ENCODE measurements at places on chromosomes 13 and 19.

DNA sequence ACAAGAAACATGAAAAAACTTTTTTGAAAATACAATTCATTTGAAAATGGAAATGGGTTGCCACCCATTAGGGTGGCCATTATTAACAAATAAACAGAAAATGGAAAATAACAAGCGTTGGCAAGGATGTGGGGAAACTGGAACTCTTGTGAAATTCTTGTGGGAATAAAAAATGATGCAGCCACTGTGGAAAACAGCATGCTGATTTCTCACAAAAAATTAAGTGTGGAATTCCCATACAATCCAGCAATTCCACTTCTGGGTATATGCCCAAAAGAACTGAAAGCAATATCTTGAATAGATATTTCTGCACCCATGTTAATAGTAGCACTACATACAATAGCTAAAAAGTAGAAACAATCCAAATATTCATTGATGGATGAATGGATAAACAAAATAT, 165.2 kb downstream of the DCLK1 start:
- no peak for DNase-seq

GRCh38 chr19:41912899-41913537, 15.2 kb downstream of the ERFL start:
- no peak for DNase-seq

DNA sequence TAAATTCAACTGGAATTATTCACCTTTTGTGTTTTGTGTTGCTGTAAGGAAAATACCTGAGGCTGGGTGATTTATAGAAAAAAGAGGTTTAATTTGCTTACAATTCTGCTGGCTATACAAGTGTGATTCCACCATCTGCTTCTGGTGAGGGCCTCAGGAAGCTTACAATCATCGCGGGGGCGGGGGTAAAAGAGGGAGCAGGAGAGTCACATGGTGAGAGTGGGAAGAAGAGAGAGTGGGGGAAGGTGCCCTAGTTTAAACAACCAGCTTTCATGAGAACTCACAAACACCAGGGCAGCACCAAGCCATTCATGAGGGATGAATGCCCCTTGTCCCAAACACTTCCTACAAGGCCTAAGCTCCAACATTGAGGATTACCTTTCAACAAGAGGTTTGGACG, 760.7 kb upstream of the PCDH9 start:
- no peak for DNase-seq

- no peak for DNase-seq
These were observed 8.8 kb upstream of the CACNG6 start for GRCh38 chr19:53982611-53983010.

- no peak for DNase-seq
These were observed 29.6 kb upstream of the TSC22D1 start for GRCh38 chr13:44605721-44606120.

GRCh38 chr13:41681587-41681986, 224.2 kb downstream of the RGCC start:
- DNase-seq: no peak

DNA sequence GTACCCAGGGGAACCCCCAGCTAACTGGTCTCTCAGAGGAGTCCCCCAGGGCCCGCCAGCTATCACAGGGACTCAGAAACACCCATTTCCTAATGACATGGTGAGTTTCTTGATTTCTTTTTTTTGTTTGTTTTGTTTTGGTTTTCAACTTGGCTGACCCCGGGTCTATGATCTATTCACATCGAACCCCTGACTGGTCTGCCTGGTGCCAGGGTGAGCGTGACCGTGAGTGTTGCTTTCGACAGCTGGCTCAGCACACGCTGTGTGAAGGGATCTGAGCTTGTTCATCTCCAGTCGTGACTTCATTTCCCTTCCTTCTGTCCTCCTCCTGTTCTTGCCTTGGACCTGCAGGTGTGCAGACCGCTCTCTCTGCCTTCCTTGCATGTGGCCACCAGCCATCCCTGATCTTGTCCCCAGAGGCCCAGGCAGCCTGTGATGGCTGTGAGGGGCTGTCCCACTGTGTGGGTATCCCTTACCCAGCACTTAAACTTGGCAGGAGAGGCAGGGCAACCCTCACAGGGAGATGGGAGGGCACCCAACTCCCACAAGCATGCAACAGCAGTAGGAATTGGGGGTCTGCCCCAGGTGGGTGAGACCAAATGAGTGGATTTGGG, 26.2 kb downstream of the TMEM161A start:
- no peak for DNase-seq

DNA sequence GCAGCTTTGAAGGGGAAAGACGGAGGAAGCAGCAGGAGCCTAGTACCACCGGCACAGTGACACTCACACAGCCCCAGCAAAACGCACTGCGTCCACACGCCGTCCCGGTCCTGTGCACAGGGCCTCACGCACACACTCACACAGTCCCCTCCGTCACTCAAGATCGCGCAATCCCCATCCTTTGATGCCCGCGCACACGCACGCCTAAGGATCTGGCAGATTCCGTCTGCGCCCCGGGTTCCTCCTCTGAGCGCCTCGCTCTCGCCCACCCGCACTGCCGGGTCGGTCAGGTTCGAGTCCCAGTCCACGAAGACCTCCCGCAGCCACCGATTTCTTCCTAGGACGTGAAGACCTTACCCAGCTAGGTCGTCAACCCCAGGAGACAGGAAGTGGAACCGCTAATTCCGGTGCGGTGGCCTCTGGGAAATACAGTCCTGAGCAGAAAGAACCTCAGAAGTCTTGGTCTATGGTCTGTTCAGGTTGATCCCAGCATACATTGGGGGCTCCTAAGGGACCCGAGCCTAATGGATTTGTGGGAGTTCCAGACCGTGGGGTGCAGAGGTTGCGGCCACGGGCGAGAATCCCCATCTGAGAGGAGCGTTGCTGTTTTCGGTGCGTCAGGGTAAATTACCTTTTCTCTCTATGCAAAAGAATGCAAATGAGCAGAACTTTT, at the start of gene ZNF780B:
ZNF780B (minus strand) TSS at position 400 of the 673 bp plus-strand sequence. CDS start 5,899 bp downstream, outside the sequence.
- DNase-seq: peak; percentile 65

DNA sequence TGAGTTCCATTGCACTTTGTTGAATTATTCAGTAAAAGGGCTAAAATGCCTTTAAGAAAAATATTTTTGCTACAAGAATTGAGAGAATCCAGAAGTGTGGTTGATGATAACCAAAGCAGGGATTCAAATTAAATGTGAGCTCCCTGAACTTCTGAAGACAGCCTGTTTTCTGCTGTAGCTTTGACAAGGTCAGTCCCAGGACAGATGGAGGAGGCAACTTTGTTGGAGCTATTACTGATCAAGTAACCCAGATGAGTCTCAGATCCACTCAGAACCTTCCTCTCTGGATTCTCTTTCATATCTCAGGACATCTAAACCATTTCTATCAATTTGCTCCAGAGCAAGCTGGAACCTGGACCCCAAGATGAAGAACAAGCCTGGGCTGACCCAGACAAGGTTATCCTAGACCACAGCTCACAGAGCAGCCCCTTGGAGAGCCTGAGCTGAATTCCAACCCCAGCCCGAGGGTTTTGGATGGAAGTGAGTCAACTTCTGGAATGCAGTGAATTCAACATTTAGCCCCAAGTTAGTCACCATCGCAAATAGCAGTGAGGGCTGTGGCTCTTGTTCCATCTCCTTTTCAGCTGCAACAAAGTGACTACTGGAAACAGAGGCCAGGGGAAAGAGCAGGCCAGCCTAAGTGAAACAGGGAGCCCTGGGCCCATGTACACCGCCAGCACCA, 137.8 kb upstream of the TSC22D1 start:
- DNase-seq: peak; percentile 74

- no peak for DNase-seq
These were observed 152.9 kb downstream of the SIPA1L3 start for GRCh38 chr19:38059897-38060296.

DNA sequence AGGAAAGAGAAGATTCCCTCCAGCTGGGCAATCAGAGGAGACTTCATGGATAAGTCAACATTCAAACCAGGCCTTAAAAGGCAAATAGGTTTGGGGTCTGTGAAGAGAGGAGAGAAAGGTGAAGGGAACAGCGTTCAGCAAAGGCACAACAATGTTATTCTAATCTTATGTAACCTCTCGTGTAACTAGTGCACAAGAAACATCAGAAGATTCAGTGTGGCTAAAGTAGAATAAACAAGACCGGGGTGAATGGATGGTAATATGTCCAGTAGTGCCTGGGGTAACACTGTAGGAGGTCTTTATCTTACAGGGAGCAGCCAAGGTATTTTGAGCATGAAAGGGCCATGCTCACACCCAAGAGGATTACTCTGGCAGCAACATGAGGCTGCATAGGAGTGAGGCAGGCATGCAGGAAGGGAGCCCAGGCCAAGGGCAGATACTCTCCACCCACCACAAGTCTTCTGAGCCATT, 24.1 kb downstream of the LHFPL6 start:
- DNase-seq: no peak

- peak; percentile 12 for DNase-seq
These were observed 774.1 kb downstream of the LIG4 start for GRCh38 chr13:107441279-107441678.

- no peak for DNase-seq
These were observed 486 bp upstream of the ZNF805 start for GRCh38 chr19:57239982-57240310.

GRCh38 chr13:27523346-27524073, 73.1 kb upstream of the MTIF3 start:
- no peak for DNase-seq

- DNase-seq: no peak
These were observed 361.6 kb downstream of the KLF12 start for GRCh38 chr13:73772449-73773167.

GRCh38 chr19:31338069-31338776, 11.0 kb downstream of the TSHZ3 start:
- DNase-seq: peak; percentile 85
